ENCODE measurements at places on chromosomes 4 and X.
A peak's percentile ranks its signal among the peaks of the same experiment; 100 is the strongest.

- no peak for DNase-seq
These were observed 39.5 kb downstream of the GPC4 start for GRCh38 chrX:133375615-133376340.

DNA sequence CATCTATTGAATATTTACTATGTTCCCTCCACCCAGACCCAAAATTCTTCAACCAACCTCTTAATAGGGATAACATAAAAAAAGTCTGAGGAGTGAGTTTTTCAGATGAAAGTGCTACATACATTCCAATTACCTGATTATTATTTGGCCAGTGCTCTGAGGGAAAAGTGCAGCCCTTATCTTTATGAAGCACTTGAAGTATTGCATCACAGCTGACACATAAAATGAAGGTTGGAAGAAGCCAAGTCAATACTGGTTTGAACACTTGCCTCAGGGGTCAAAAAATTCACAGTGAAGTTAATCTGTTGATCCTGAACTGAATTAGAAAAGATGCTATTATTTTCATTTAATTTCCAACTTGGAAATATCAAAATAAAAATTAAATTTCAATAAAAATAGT is 498.9 kb downstream of the INPP4B start:
- DNase-seq, result no peak

- DNase-seq, result no peak
These were observed 66.3 kb downstream of the DCUN1D4 start for GRCh38 chr4:51909236-51909703.

DNA sequence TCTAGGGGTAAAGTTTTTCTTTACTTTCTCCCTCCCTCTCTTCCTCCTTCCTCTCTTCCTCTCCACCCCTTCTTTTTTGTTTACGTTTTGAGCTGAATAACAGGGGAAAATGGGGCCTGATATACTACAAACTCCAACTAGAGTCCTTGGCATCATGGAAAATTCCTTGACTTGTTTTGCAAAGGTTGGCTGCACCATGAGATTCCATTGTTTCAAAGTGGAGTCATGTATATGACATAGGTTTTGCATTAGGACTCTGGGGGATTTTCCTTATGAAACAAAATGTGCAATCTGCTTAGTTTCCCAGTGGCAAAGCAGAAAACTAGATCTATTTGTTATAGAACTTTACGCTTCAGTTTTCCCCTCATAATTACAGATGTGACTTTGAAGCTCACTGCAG is 233.5 kb upstream of the PGRMC2 start:
- no peak for DNase-seq

DNA sequence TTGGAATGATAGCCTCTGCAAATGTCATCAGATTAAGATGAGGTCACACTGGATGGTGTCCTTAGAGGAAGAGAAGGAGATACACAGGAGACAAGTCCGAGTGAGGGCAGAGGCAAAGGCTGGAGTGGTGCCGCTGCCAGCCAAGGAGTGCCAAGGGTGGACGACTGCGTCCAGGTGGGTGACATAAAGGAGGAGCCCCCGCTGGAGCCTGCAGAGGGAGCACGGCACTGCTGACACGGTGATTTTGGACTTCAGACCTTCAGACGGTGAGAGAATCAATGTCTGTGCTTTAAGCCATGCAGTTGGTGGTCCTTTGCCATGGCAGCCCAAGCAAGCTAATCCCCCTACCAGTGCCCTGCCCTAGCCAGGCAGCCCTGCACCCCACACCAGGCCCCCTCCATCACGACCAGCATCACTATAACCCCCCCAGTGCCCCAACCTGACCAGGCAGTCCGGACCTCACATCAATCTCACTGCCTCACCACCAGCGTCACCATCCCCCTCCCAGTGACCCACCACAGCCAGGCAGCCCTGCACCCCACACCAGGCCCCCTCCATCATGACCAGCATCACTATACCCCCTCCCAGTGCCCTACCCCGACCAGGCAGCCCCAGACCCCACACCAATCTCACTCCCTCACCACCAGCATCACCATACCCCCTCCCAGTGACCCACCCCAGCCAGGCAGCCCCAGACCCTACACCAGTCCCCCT is 130.0 kb downstream of the HMX1 start:
- no peak for DNase-seq

- no peak for DNase-seq
These were observed 667.3 kb downstream of the IL1RAPL1 start for GRCh38 chrX:29254515-29254914.

DNA sequence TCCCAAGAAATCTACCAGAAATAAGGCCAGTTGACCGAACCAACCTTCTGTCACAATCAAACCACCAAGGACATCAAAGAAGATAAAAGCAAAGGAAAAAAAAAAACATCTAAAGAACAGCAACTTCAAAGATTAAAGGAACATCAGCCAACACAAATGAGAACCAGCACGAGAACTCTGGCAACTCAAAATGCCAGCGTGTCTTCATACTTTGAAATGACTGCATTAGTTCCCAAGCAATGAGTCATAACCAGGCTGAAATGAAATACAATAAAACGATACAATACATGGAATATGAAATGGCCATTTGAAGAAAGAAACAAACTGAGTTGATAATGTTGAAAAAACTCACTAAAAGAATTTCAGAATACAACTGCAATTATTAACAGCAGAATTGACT is 611.6 kb upstream of the GRIA3 start:
- no peak for DNase-seq

DNA sequence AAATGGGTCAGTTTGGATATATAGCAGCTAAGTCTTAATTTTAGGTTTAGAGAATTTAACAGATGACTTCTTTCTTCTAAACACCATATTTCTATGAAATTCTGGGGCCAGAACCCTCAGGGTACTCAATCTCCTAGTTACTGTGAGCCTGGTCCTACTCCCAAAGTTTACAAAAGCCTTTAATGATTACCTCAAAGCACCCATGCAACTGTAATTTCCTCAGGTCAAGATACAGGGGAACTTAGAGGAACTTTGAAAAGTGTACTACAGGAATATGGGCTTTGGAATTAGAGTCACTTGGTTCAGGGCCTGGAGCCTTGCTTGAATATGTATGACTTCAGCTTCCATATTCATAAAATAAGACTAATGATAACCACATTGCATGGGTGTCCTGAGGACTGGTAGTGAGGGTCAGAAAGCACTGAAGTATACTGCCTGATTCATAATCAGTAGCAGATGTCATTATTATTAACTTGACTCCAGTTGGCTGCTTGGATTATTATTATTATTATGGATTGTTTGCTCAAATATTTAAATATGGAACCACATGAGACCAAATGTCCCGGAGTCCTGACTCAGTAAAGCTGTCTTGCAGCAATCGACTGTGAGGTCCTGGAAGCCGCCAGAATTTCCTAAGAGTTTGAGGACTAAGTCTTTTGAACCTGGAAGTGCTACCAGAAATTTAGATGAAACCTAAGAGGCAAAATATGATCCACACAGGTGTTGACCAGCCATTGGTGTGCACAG is 2.0 kb upstream of the ADH7 start:
- DNase-seq, result no peak

GRCh38 chr4:150820409-150820808 is 194.7 kb downstream of the LRBA start:
- no peak for DNase-seq

GRCh38 chr4:164320847-164321246 is 433.1 kb upstream of the SMIM31 start:
- DNase-seq, result no peak

- peak; percentile 28 for DNase-seq
These were observed 126.5 kb downstream of the QDPR start for GRCh38 chr4:17385403-17385802.

DNA sequence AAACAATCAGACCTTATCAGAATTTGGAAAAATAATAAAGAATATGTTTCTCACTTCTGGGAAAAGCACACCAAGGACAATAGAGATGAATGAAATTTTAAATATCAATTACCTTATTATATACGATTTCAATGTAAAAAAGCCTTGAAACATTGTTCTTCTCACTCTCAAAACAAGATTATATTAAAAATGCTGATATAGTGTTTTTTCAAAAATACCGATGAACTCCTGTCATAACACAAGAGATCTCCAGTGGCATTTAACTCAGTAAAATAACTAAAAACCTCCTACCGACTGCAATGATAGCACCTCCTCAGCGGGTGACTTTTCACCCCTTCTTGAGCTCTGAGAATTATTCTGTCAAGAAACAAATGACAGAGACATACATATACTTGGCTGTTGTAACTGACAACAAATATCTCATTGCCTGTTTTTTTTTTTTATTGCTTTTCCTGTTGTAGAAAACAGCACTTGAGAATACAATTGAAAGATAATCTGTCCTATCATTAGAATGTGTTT is 1237.3 kb downstream of the C4orf33 start:
- DNase-seq, result no peak

GRCh38 chr4:8115916-8116315 is 42.7 kb downstream of the ABLIM2 start:
- no peak for DNase-seq

DNA sequence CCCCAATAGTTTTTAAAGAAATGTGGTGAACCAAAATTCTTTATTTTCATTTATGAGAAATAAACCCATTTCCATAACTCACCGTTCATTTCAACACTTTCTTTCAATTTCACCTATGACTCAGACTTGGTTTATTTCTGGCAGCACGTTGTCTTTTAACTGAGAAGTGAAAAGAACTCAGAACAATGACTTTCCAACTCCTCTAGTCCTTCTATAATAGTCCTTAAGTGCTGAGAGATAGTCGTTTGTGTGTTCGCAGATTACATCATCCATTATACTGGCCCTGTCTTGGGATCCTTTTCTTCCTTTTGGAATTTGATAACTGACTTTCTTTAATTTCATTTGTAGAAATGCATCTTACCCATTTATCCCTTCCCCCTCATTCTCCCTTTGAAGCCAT is 113.6 kb downstream of the GLUD2 start:
- DNase-seq, result no peak

DNA sequence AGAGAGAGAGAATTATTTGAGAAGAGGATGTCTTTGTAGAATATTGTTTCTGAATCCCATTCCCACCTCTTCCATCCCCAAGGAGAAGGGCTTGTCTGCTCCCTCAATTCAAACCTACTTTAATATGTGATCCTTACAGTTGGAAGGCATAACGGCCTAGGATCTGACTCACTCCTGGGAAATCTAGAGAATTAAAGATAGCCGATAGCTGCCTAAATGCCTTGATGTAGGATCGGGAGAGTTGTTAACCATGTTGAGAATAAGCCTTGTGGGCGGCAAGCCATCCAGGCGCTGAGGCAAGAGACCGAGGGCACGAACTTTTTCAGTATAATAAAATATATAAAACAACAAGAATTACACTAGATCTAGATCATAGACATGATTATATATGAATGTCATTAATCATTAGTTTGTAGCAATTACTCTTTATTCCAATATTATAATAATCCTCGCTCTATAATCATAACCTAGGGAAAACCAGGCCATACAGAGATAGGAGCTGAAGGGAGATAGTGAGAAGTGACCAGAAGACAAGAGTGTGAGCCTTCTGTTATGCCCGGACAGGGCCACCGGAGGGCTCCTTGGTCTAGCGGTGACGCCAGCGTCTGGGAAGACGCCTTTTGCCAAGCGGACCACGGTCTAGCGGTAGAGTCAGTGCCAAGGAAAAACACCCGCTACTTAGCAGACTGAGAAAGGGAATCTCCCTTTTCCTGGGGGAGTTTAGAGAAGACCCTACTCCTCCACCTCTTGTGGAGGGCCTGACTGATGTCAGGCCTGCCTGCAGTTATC is 13.5 kb downstream of the EMCN start:
- DNase-seq, result no peak

- no peak for DNase-seq
These were observed 57.9 kb downstream of the CFAP299 start for GRCh38 chr4:80393246-80393969.

- no peak for DNase-seq
These were observed 58.5 kb upstream of the LGI2 start for GRCh38 chr4:25089051-25089763.
